H7 (cell line): ENCODE measurements at places on chromosomes 4 and X.

GRCh38 chr4:170979736-170980135, 833.5 kb upstream of the GALNTL6 start:
- peak; percentile 12 for DNase-seq

DNA sequence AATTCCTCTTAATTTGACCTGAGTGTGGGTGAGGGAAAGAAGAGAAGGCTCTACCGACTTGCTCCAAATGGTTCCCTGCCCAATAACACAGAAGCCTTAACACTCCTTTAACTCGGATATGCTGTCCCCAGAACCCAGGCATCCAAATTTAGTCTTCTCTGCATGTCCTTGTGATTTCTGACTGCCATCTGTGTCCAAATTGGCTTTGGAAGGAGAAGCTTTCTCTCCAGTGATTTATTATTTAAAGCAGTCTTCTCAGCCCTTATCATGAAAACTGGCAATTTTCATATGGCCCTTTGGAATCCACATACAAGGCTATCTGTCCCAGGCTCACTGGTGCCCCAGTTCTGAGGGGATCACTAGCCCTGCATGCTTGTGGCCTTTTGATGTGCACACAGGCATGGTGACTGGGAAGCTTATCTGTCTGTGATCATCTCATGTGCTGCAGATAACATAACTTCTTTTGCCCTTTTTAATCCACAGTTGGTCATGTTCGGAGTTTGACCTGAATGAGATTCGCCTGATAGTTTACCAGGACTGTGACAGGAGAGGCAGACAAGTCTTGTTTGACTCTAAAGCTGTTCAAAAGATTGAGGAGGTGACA, 56.7 kb downstream of the FNIP2 start:
- no peak for DNase-seq

GRCh38 chr4:94665500-94666404, 92.0 kb upstream of the BMPR1B start:
- DNase-seq, result no peak

DNA sequence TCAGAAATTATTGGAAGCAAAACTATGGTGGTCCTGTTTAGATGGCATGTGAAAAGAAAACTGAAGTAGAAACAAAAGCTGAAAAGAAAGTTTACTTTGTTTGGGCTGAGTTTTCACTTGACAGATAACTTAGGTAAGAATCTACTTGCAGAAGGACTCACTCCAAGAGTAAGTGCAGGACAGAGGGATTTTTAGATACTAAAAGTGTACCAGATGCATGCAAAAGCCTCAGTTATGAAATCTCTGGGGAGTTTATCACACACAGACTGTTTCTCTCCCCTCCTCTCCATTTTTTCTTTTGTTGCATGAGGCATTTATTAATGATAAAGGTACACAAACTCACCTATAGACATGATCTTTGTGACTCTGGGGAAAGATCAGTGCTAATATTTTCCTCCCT, 127.5 kb upstream of the GIMD1 start:
- DNase-seq, result no peak

- DNase-seq, result no peak
These were observed 90.0 kb downstream of the ELOVL6 start for GRCh38 chr4:110108422-110108821.

DNA sequence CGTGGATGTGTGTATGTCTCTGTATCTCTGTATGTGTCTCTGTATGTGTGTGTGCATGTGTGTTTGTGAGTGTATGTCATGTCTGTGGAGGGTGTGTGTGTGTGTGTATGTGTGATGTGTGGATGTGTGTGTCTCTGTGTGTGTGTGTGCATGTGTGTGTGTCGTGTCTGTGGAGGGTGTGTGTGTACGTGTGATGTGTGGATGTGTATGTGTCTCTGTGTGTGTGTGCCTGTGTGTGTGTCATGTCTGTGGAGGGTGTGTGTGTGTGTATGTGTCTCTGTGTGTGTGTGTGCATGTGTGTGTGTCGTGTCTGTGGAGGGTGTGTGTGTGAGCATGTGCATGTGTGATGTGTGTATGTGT, 51.6 kb upstream of the ADRA2C start:
- DNase-seq, result no peak

DNA sequence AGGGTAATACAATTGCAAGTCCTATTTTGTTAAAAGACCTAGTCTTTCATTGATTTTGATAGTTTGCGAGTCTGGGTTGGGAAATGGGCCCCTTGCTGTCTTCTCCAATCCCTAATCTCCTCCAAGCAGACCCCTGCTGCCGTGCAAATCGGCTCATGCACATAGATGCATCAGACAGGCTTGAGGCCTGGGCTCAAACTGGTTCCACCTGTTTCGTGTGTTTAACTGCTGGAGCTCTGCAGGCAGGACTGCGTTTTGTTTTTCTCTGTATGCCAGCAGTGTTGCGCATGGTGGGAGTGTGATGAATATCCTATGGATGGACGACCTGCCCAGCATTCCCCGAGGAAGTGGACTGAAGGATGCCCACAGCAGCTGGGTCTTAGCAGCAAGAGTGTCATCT, 133.9 kb downstream of the PDGFRA start:
- no peak for DNase-seq

DNA sequence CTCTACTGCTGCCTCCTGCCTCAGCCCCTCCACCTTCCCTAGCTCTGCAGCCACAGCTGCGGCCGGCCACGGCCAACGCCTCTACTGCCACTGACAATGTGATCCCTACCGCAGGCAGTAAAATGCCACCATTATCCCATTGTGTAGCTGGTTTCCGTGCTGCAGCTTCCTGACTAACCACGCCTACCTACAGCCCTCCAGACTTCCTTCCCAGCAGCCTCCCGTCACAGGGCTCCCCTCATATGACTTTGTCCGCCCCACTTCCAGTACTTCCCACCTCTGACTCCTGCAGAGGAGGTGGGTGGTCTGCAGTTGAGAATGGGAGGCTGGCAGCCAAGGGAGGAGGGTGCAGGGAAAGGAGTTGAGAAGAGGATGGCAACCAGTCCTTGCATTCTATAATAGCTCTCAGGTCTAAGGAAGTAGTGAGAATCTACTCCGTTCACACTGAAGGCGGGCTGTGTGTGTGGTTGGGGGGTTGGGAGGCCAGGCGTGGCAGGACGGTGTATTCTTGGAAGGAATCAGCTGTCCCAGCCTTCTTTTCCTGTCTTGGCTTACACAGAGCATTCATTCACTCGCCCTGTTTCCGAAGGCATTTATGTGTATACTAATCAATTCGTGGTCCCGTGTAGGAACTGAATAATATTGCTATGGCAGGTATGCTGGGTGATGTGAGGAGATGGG, 33.1 kb upstream of the USP51 start:
- DNase-seq, result no peak

GRCh38 chr4:108109997-108110416, 58.7 kb downstream of the LEF1 start:
- no peak for DNase-seq

DNA sequence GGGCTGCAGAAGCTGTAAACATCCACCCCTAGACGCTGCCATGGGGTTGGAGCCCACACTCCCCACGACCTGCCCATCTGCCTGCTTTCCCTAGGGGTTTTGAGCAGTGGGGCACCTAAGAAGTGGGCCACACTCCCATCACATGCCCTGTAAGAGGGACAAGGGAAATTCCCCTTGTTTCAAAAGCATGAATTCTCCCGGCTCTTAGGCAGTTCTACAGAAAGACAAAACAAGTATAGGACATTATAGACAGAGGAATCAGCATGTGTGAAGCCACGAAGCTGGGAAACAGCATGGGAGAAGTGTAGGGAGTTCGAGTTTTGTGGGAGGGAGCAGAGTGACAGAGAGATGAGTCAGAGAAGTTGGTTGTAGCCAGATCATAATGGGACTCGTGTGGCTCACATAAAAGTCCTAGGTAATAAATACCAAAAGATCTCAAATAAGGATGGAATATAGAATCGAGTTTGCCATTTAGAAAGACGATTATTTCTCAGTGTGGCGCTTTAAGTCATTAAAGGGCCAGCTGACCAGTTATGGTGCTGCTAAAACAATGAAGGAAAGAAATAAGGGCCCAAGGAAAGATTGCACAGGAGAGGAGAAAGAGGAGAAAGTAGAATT, 23.9 kb downstream of the APOO start:
- peak; percentile 63 for DNase-seq

GRCh38 chr4:89290727-89291516, 16.7 kb downstream of the GPRIN3 start:
- DNase-seq, result no peak

DNA sequence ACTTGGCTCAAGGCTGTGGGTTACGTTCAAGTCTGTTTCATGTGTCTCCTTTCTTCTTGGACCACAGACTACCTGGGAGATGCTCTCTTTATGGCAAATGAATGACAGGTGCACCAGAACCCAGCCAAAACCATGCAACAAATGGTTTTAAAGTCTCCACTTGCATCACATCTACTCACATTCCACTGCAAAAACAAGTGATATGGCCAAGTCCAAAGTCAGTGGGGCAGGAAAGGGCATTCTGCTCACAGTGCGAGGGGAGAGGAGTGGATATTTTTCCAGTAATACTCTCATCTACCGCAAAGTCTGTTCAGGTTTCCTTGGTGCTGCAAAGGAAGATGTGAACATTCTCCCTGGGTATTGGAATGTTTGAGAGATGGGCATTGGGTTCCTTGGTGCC, 120.5 kb downstream of the UCHL1 start:
- no peak for DNase-seq

GRCh38 chrX:142854970-142855369, 170.8 kb upstream of the SPANXN4 start:
- DNase-seq, result no peak

DNA sequence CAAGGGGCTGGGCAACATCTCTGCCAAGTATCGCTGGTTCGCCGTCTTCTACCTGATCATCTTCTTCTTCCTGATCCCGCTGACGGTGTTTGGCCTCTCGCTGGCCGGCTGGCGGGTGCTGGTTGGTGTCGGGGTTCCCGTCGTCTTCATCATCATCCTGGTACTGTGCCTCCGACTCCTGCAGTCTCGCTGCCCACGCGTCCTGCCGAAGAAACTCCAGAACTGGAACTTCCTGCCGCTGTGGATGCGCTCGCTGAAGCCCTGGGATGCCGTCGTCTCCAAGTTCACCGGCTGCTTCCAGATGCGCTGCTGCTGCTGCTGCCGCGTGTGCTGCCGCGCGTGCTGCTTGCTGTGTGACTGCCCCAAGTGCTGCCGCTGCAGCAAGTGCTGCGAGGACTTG, 20.6 kb downstream of the SLC34A2 start:
- DNase-seq, result peak; percentile 18

DNA sequence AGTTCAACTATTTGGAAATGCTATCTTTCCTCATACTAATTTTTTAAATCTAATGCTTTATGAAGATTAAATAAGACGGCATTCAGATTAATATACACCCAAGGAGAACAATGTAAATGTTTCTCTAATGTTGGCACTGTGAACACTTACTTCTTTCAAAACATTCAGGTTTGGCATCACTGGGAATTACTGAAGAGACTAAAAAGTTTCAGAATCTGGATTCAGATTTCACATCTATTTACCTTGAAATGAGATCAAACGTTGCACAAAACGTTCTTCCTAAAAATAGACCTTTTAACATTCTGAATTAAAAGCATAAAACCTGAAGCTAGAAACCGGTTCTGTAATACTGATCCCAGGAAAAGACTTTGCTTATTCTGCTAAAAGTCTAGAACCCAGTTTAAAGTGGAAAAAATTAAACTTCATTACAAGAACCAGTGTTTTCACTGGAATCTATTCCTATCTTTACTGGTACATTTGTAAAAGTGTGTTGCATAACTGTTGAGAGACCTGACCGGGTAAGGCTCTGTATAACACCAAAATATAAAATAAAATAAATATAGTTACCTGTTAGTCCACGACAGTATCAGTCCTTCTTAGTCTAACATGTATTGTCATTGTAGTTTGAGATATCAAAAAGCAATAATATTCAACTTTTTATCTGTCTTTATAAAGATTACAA, 117.4 kb upstream of the MAP9 start:
- no peak for DNase-seq

- DNase-seq, result peak; percentile 16
These were observed 58.4 kb upstream of the COX18 start for GRCh38 chr4:73127839-73128453.

DNA sequence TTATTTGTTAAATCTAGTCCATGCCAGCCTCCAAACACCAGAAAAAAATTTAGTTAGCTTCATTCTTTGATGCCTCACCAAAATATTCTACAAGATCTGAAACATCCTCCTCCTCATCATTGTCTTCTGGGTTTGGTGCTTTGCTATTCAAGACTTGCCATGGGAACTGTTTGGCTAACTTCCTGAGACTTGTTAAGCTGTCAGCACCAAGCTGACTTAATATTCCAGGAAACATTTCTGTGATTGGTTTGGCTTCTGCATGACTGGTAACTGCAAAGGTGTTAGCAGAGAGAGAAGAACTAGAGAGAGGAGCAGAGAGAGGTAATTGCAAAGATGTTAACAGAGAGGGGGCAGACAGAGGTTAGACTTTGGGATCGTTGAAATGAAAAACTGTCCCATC, 101.3 kb downstream of the PALLD start:
- no peak for DNase-seq

GRCh38 chrX:116009861-116010710, 160.5 kb upstream of the AGTR2 start:
- DNase-seq, result peak; percentile 2

GRCh38 chr4:90476019-90476418, 348.8 kb downstream of the CCSER1 start:
- DNase-seq, result no peak

GRCh38 chr4:117154251-117154650, 68.9 kb upstream of the TRAM1L1 start:
- no peak for DNase-seq

- DNase-seq, result peak; percentile 13
These were observed 3.4 kb downstream of the ATP1B4 start for GRCh38 chrX:120365320-120365719.

- DNase-seq, result no peak
These were observed 94.4 kb upstream of the ADRA2C start for GRCh38 chr4:3671571-3672464.

DNA sequence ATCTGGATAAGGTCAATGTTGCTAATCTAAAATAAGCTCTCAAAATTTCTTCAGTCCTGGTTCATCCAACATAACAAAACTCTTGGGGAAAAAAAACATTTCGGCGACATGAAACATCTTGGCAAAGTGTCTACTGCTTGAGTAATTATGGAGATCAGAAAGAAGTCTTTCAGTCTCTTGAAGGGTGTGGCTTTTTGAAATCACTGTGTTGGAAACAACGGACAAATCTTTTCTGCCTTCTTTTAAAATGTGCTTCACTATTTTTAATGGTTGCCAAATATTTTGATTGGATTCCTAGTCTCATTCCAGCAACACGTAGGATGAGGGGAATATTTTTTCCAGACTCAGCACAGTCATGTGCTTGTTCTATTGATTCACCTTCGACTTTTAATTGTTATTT, 138.6 kb downstream of the KLHL8 start:
- DNase-seq, result no peak
